ENCODE measurements at places on chromosomes 4 and X.

- DNase-seq = no peak
These were observed 114.3 kb upstream of the EMCN start for GRCh38 chr4:100632163-100632562.

GRCh38 chr4:7371210-7371941, 63.4 kb downstream of the PSAPL1 start:
- no peak for DNase-seq

DNA sequence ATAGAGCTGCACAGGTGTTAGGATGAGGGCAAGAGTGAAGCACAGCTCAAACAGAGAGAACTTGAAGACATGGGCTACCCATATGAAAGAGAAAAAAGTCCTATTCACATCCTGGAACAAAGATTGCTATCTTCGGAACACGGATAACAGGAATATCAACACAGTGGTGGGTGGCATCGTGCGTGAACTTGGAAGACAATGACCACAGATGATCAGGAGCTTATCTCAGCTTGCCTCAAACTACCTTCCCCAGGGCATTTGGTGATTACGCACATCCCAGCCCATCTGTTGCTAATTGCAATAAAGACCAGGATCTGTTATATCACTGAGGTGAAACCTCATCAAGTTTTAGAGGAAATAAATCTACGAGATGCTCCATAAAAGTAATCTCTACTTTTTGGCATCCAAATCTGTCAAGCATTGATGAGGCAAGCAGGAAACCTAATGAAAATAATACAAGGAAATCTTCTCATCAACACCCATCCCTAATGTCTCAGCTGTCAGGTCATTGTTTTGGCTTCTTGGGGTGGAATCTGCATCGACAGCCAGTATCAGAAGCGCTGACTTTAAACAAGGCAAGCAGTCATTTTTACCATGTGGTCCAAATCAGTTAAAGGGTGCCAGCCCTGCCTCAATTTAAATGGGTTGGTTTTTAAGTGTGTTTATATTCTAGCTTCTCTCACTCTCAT, 188.2 kb downstream of the SPCS3 start:
- DNase-seq = no peak

- DNase-seq = no peak
These were observed 274.6 kb downstream of the NKX6-1 start for GRCh38 chr4:84224522-84224921.

GRCh38 chr4:149555146-149555545, 260.5 kb downstream of the IQCM start:
- DNase-seq = no peak

GRCh38 chr4:105594099-105595010, 41.9 kb downstream of the ARHGEF38 start:
- no peak for DNase-seq

DNA sequence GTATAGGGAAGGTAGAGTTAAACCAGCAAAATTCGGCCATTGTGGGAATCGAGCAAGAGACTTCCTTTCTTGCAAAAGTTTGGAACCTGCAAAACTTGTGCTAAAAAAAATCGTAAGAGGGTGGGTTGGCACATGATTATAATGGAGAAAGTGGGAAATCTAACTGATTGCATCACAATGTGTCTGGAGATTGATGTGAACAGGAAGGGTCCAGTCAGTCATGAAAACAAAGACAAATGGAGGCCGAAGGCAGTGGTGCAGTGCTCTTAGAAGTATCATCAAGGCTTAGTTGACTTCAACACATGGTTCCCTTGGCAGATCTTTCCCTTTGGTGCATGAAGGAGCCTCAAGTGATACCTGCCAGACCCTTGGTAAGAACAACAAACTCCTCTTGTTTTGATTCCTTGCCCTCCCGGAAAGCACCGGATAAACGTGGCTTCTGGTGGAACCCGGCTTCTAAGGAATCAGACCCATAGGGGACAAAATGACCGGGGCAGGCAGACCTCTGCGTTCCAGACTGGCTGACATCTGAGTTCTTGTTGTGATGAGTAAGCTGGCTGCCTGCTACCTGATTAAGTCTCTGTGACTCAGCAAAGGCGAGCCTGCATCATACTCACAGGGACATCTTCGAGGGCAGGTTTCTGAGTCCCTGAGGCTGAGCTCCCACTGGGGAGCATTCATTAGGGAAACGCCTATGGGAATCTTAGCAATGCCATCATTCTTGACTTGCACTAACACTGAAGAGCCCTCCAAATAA, 87.7 kb upstream of the MAP3K15 start:
- no peak for DNase-seq

DNA sequence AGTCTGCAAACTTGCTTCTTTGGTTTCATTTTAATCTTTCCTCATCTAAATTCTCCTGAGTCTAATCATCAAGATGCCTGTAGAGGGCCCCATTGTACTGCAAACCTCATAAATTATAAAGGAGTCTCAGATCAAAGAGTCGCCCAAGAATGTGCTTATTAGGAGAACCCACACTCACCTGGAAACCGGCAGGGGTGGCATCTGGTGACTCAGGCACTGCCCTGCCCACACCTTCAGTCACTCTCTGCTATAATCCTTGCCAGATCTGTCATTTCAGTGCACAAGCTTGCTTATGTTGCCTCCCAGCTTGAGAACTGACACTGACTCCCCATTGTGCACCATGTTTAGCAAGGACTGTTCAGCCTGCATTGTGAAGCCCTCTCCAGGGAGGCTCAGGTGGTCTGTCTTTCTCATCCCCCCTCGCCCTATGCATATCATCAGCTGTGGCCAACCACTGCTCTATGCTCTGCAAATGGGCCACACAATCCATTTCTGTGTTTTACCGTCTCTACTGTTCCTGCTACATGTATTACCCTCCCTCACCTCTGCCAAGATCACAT, 12.4 kb downstream of the EPGN start:
- DNase-seq = no peak

DNA sequence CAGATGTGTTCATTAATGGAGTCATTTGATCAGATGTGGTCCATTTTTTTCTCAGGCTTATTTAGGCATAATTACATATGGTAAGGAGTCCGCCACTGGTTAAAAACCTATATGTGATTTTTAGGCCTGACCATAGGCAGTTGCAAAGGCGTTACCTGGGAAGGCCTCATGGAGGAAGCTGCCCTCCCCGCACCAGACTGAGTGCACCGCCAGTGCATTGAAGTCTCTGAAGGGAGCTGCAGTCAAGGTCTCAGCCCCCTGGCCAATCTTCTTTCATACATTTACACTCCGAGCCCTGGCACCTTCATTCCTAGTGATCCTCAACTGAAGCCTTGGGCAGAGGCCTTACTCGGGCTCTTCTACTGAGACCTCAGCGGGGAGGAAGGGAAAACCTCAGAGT, 898.2 kb upstream of the AGA start:
- no peak for DNase-seq

- no peak for DNase-seq
These were observed 9.3 kb downstream of the PJA1 start for GRCh38 chrX:69155786-69156520.

Measured in stimulated activated CD8-positive, alpha-beta memory T cell treated with anti-CD3 and anti-CD28 coated beads, Interleukin-12 subunit alpha, Interleukin-12 subunit beta, amount 100 ng/mL, for 1 hour (primary cell).